ENCODE measurements at places on chromosomes 5 and 9.

GRCh38 chr5:153562189-153562588 lies 71.7 kb downstream of the GRIA1 start:
- DNase-seq = no peak

DNA sequence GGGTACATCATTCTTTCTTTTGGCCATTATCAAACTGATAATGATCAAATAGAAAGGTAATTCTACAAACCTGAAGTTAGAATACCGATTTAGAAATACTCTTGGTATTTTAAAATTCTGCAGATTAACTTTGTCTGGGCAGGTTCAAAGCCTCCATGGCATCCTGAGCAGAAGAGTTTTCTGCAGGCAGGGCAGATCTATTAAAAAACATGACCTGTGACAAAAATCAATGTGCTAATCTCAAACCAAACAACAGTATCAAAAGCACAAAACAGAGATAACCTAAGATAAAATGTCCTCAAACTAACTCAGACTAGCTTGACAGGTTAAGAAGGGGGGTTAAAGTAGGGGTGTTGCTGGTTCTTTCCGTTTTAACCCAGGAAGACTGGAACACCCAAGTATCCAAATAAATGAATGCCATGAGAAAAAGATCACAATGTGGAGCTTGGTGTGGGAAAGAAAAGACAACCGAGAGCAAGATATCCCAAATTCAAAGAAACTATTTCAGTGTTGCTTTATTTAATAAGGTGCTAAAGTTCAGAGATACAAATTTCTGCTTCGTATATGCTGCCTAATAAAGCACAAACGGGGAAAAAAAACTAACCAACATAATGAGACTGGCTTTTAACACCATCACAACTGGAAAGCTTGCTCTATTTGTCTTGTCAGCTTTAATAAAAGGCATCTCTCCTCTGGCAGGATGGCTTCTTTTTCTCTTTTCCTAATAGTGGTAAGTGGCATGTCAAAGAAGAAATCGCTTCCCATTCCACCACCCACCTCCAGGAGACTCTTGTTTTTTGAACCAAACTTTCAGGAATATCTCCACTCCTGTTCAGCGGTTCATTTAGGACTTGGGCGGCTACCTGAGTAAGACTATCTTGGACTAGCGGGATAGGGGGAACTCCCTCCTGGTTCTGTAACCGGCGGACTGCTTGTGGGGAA lies 2.3 kb downstream of the EFNA5 start:
- no peak for DNase-seq

GRCh38 chr9:128053560-128053959 lies 13.6 kb downstream of the NAIF1 start:
- no peak for DNase-seq

DNA sequence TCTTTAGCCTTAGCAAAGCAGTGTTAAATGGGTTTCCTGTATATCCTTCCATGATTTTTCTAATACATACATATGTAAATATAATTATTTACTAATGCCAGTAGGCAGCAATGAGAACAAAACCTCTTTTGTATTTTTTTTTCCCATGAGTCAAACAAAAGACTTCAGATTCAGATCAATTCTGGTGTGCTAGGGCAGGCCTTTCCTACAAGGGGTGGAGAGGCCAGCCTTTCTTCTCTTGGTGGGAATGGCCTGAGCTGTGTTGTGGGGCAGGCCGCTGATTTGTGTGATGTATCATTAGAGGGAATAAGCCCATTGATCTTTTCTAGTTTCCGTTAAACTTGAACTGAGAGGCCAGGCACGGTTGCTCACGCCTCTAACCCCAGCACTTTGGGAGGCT lies 115.5 kb upstream of the DMRT1 start:
- no peak for DNase-seq

GRCh38 chr5:153827397-153827796 lies 211.3 kb downstream of the FAM114A2 start:
- DNase-seq = no peak

GRCh38 chr9:33388110-33388994 lies 14.0 kb downstream of the AQP7 start:
- no peak for DNase-seq

GRCh38 chr5:116340799-116341198 lies 233.8 kb downstream of the SEMA6A start:
- no peak for DNase-seq

- DNase-seq = no peak
Measured at GRCh38 chr9:126952205-126952977, 37.8 kb downstream of the RALGPS1 start.

- DNase-seq = no peak
Measured at GRCh38 chr9:94946256-94946655, 219.8 kb downstream of the AOPEP start.

DNA sequence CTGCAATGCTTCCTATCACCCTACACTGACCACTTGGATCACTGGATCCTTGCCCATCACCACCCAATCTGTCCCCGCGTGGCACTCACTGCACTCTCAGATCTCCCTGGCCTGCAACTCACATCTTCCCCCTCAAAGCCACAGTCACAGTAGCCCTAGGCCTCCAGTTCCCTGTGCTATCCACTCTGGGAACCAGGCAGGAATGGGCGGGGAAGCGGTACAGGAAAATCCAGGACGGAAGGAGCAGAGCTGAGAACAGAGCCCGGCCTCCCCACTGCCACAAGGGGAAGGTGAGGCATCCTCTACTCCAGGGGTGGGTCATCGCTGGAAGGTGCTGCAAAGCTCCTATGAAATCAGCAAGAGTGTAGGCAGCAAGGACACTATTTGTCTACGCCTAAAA lies 102.6 kb downstream of the ESM1 start:
- DNase-seq = no peak

DNA sequence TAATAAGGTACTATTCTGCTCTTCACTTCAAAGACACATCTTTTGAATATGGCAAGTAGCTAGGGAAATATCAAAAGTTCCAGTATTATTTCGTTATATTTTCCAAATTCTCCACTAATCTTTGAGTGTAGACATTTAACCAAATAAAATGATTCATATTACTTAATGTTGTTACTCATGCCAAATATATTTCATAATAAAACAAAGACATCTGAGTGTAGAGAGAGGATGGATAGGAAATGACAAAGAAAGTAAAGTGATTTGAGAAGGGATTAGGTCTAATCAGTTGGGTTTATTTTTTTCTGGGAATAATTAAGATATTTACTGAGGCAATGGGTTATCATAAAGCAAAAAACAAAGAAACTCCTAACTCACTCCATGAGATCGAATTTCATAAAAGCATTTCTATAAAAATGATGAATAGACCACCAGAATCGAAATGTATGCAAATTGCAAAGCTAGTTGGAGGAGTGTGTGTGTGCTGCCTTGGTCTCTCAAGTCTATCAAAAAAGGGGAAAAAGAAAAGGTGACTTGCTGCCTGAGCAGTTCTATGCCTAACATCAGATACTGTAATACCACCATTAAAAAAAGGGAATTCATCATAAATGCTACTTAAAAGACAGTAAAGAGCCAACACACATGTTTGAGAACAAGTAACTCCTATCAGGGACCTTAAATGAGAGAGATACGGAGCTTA lies 255.5 kb downstream of the PDE4D start:
- DNase-seq = no peak

GRCh38 chr5:82257729-82258128 lies 20.4 kb downstream of the RPS23 start:
- DNase-seq = no peak

DNA sequence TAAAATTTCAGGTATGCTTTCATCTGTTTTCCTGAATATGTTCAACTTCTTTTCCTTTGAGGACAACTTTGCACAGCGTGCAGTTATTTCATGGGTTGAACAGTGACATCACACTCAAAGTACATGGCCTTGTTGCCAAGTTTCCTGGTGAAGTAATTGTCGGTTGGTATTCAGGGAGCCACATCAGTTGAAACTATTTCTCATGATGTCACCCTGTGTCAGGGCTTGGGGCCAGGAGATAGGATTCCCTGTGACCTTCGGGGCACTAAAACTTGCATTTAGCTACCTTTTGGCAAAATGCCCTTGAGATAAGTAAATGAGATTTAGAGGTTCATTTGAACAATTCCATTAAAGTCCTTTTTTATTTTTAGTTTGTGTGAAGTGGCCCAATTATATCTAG lies 383.9 kb downstream of the SH3GL2 start:
- no peak for DNase-seq

All from AG09319 (cell line).